Mesothelial cell of epicardium (in vitro differentiated cells): ENCODE measurements at places on chromosomes 11 and 22. TPM values are rescaled to one million over a fixed set of nuclear protein-coding genes. Genes with fewer than 3 reads are reported as not detected.

PIM3 gene
- total RNA-seq: 57.5 to 62.5 TPM (median 59.8 TPM) in 3 replicates

- DNase-seq: no peak
- H3K27ac ChIP-seq: no peak overlapping the region
- H3K4me3 ChIP-seq: no peak overlapping the region
- peaks cover 5% of the 10 kb centered on the region for H3K27me3 ChIP-seq
- peaks cover 16% of the 10 kb centered on the region for H3K4me1 ChIP-seq
Measured at GRCh38 chr22:37484480-37485394, 1.4 kb downstream of the MFNG start.

DNA sequence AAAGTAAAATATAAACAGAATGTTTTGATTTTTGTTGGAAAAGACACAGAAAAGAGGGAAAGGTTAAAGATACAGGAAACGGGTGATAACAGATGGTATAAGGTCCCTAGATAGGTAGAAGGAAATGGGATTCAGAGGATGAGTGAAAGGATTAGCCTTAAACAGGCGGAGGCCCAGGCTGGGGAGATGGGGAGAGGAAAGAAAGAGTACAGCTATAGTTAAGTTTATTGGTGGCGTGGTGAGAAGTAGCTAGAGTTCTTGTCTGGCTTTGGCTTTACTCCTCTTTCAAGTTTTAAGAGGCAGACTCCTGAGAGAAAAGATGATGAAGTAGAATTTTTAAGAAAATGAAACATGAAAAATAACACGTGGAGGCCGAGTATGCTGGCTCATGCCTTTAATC lies 13.7 kb downstream of the ZBTB44 start:
- H3K4me1 ChIP-seq: peaks cover 9% of the 10 kb centered on the region
- H3K36me3 ChIP-seq: peaks cover 30% of the 10 kb centered on the region
- no peaks in the 10 kb centered on the region for H3K27me3 ChIP-seq
- no peak overlapping the region for H3K4me3 ChIP-seq
- peak overlapping the region; percentile 11 for H3K27ac ChIP-seq

DNA sequence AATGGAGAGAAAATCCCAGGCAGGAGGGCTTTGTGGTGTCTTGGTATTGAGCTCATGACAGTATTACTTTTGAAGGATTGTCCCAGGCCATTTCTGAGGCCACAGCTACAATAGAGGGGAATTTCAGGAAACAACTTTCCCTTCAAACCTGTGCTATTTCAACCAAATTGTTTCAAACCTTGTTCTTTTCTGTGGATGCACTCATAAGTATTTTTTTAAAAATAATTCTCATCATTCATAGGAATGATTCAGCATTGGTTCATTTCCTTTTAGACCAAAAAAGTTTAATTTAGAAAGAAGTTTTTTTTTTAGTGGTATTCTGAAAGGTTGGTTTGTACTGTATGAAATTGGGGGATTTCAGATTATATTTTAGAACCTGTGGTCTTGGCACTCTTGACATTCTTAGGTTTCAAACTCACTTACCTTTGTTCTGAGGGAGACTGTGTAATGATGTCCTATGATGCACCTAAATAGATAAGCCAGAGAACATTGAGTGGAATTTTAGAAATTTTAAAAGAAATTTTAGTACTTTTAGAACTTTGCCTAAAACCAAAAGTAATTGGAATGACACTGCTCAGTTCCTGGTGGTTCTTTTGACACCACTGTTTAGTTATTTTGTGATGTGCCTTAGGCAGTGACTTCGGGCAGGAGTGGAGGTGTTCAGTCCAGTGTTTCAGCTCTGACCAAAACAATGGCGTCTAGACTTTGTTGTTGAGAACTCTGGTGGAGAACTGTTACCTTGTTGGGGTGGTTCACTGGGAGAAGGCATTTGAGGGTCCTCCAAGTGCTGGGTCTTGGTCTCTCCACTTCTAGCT lies 12.2 kb downstream of the TEAD1 start:
- H3K27ac ChIP-seq: peak overlapping the region; percentile 94
- no peaks in the 10 kb centered on the region for H3K27me3 ChIP-seq
- no peak overlapping the region for H3K4me3 ChIP-seq
- peaks cover 99% of the 10 kb centered on the region for H3K4me1 ChIP-seq

SUN2 gene
- total RNA-seq: 59.8 to 63.0 TPM (median 61.2 TPM) in 3 replicates

PGR gene
- total RNA-seq: 0.02 to 0.29 TPM in 2 of 3 replicates, not detected in the other

DNA sequence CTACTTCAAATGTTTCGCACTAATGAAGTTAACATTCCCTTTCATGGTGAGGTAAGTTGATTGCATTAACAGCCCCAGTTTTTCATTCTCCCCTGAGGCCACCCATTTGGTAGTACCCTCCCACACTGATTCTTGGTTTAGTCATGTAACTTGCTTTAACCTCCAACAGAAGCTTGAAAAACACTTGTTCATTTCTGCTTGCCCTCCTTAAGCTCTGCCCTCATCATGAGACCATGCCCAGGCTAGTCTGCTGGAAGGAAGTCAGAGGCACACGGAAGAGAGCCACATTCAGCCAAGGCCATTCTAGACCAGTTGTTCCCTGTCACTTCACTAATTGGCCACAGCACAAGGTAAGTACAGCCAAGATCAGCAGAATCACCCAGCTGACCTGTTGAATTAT lies 50.7 kb upstream of the CD44 start:
- H3K4me1 ChIP-seq: no peaks in the 10 kb centered on the region
- H3K27me3 ChIP-seq: peaks cover 15% of the 10 kb centered on the region
- H3K36me3 ChIP-seq: no peaks in the 10 kb centered on the region
- no peak overlapping the region for H3K4me3 ChIP-seq
- no peak for DNase-seq
- no peak overlapping the region for H3K27ac ChIP-seq

CYP2D6 gene
- 6.3 to 7.2 TPM (median 6.4 TPM) in 3 replicates for total RNA-seq

DNA sequence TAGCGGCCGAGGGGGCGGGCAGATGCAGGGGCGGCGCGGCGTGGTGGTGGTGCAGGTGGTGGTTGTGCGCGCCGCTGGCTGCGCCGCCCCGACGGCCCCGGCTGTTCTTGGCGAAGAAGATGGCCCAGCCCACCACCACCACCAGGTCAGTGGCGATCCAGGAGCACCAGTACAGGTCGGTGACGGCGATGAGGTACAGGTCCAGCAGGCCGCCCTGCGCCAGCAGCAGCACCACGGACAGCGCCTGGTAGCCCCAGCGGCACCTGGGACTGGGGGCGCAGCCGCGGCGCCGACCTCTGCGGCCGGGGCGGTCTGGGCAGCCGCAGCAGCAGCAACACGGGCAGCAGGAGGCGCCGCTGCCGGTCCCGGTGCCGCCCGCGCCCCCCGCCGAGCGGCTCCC lies 879 bp downstream of the TMEM121B start:
- peak overlapping the region; percentile 30 for H3K4me3 ChIP-seq
- H3K27me3 ChIP-seq: peaks cover 67% of the 10 kb centered on the region
- peak; percentile 64 for DNase-seq
- H3K36me3 ChIP-seq: no peaks in the 10 kb centered on the region

CASP1 gene
- 2.7 to 4.9 TPM (median 2.8 TPM) in 3 replicates for total RNA-seq
